Stimulated activated CD8-positive, alpha-beta memory T cell treated with anti-CD3 and anti-CD28 coated beads, Interleukin-12 subunit alpha, Interleukin-12 subunit beta, amount 100 ng/mL, for 4 hours (primary cell): ENCODE measurements at places on chromosomes 3 and 15.

GRCh38 chr3:60967141-60967540 lies 284.1 kb downstream of the FHIT start:
- no peak for DNase-seq

DNA sequence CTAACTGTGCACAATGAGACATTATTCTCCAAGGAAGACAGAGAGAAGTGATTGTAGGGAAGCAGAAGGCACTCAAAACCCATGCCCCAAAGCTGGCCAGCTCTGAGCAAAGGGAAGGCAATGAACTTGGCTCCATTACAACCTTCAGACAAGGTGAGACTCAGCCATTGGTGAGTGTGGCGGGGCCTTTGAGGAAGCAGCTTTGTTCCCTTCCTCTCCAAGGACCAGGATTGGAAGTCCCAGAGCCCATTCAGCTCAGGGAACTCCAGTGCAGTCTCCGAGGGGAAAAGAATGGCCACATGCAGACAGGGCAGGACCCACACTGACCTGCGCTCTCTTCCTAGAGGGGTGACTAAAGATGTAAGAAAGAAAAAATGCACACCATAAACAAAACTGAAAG lies 23.1 kb downstream of the HEG1 start:
- DNase-seq: no peak

DNA sequence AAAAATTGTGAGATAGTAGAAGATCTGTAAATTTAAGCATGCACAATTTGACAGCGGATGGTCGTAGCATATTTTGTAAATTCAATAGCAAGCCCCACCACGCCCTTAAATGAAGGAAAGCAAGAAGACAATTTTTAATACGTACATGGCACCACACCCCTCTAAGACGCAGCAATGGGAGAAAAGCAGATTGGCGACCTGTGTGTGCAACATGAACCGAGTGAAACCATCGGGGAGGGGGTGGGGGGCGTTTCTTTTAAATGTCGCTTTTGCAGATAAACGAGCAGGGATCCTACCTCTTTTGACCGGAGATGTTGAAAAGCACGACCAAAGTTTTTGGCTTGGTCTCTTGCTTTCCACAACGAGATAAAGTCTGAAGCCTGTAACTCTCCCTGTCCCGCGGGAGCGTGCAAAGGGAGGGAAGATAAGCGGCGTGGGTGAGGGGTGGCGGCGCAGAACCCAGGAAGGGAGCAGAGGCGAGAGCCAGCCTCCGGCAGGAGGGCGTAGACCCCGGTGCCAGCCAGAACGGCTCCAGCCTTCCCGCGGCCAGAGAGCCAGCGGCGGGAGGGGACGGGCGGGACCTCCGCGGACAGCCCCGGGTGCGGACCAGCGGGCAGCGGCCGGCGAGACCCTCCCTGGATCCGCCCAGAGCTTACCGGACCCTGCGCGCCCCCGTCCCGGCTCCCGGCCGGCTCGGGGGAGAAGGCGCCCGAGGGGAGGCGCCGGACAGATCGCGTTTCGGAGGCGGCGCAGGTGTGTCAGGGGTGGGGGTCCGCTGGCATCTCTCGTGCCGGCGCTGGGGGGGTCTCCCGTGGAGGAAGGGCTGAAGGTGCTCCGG lies at the start of gene CHL1:
Gene CHL1, plus strand, starts transcription at position 453 of the 838 bp plus-strand sequence. CDS start 123,014 bp downstream, outside the sequence.
- DNase-seq: no peak

- no peak for DNase-seq
These were observed 89.6 kb upstream of the THBS1 start for GRCh38 chr15:39491115-39491885.

- DNase-seq: no peak
These were observed 187.4 kb upstream of the LINGO1 start for GRCh38 chr15:77819851-77820728.

DNA sequence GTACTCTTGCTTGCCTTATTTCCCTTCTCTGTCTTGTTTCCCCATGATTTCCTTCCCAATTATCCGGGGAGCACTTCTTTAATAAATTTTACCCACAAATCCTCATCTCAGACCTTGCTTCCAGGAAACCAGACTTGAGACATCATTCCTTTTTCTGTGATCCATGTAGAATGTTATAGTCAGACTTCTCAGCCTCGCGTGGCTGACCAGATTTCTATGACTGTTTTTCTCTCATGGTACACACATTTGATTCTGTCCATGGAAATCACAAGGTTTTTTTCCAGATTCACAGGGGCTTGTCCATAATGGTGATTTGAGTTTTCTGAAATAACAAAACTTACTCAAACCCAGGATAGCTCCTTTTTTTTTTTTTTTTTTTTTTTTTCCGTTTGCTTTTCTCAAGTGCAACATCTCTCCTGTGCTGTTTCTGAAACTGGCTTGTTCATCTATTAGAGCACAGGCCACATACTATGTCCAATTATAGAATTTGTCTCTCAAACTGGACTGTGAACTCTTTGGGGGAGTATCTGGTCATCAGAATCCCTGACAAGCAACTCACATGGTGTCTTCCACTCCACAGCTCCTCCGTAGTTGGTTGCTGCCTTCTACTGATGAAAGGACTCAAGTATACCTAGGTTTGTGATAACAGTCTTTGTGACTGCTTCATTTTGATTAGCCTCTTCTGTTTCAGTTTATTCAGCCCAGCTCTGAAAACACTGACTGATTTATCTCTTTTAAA lies 50.8 kb downstream of the RBMS3 start:
- no peak for DNase-seq

DNA sequence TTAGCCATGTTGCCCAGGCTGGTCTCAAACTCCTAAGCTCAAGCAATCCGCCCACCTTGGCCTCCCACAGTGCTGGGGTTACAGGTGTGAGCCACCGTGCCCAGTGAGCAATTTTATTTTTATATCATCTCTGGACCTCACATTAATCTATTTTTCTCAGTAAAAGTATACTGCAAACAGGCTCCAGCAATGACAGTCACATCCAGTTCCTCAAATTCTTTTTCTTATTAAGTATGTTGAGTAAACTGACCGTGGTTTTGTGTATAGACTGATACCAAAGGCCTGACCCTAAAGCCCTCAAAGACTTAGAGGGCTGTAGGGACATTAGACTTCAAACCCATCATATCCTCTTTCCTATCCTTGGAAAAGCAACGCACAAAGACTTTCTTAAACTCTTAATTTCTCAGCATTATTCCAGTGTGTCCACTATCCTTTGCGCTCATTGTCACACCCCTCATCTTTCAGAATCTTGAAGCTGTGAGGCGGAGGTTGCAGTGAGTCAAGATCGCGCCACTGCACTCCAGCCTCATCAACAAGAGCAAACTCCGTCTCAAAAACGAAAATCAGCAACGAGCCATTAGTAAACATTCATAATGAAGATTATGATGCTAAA lies 2.0 kb downstream of the NGLY1 start:
- DNase-seq: no peak

- no peak for DNase-seq
These were observed 14.9 kb upstream of the CRABP1 start for GRCh38 chr15:78325092-78325843.

- DNase-seq: no peak
These were observed 105.6 kb downstream of the GTPBP8 start for GRCh38 chr3:113096188-113096892.

- DNase-seq: no peak
These were observed 104.7 kb downstream of the SEMA6D start for GRCh38 chr15:47822048-47822447.
